Stimulated activated naive CD8-positive, alpha-beta T cell treated with anti-CD3 and anti-CD28 coated beads, Interleukin-15, Interleukin-2, amounts not matched to agents 100 U/mL and 50 U/mL, for 24 hours (primary cell): ENCODE measurements at places on chromosomes 16 and 17.

DNA sequence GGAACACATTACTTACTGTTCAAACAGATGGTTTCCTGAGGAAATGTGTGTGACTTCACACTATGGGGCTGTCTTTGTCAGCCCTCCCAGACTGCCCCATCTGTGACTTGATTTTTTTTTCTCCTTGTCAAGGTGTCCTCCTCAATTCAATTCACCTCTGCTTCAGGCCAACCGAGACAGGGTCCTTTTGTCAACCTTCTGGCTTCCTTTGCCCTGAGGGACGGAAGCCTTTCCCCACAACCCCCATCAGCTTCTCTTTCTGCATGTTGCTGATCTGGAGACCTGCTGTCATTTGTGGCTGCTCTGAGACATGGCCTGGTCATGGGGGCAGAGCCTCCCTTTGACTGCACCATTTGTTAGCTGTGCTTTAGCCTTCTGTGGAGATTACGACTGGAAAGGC, 21.3 kb upstream of the RGS9 start:
- DNase-seq = no peak

DNA sequence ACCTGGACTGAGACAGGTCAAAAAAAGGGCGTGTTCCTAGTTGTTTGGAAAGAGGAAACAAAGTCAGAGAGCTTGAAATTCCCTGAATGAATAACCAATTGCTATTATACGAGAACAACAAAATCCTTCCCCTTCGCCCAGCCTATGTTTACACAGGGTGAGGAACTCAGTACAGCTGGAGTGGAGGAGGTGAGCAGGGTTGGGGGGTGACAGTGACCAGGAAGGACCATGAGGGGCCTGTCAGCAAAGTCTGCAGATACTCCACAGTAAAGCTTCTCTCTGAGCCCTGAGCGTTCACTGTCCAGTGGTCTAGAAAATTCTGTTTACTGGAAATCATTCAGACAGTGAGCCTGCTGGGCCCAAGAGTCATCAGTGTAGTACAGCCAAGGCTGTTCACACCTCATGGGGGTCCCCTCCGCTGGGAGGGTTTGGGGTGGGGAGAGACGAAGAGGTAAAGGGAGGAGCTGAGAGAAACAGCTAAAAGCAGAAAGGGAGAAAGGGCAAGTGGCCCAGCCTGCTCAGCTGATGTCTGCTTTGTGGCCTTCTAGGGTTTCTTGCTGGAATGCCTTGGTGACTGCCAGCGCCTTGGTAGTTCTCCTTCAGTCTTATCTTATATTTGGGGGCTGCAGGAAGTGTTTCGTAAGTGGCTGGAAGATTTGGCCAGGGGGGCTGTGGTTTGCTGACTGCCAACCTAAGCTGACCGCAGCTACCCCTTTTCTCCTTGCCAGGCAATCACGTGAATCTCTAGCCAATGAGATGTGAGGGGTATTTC, 5.7 kb downstream of the DUSP3 start:
- DNase-seq = no peak

DNA sequence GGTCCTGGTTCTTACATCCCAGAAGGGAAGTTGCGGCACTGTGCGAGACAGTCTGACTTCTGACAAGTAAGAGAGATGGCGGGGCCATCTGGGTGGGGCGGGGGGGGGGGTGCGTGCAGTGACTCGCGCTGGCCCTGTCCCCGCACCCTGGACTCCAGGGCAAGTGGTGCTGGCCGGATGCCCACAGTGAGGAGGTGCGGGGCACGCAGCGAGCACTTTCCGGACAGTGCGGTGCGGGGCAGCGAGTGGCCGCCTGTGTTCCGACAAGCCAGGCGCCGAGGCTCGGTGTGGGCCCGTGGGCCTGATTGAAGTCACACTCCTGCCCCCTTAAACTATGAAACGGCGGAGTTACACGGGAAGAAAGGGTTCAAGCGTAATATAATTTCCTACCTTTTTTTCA, 106.4 kb downstream of the BANP start:
- no peak for DNase-seq

- DNase-seq = no peak
Measured at GRCh38 chr16:53913920-53914319, 210.0 kb downstream of the FTO start.

DNA sequence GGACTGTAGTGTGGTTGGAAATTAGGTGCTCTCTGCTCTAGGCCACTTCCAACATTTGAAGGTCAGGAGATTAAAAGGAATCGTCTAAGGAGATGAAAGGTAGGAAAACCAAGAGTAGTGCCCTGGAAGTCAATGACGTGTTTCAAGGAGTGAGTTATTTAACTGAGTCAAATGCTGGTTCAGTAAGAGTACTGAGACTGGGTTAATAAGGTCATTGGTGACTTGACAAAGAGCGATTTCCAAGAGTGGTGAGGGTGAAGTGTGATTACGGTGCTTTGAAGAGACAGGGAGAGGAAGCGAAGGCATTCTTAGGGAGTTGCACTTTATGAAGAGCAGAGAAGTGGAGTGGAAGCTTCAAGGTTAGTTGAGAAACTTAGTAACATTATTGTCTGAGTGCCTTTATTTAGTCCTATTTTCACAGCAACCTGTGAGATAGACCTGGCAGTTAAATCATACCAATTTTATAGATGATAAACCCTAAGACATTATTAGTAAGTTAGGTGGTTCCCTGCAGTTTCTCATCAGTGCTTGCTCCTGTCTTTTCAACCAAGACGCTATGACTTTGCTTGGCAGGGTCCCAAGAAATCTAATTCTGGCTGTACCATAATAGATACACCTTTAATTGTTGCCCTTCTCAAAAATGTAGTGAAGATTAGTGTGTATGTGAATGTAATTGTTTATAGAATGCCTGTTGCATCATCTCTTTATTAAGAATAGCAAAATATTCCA, 5.9 kb downstream of the ZNF207 start:
- no peak for DNase-seq

- DNase-seq = no peak
Measured at GRCh38 chr17:62809656-62810055, 1.5 kb upstream of the MARCHF10 start.

GRCh38 chr16:57570301-57571070, 28.0 kb downstream of the ADGRG5 start:
- DNase-seq = no peak

- DNase-seq = no peak
Measured at GRCh38 chr16:69741951-69742904, 12.5 kb downstream of the NOB1 start.

GRCh38 chr16:88019821-88020515, 68.7 kb downstream of the BANP start:
- no peak for DNase-seq

GRCh38 chr16:2455081-2455845, 4.6 kb upstream of the TEDC2 start:
- DNase-seq = no peak

GRCh38 chr16:50390371-50390771, 21.6 kb upstream of the BRD7 start:
- DNase-seq = no peak

GRCh38 chr17:6548578-6549330, 7.6 kb downstream of the PITPNM3 start:
- no peak for DNase-seq

DNA sequence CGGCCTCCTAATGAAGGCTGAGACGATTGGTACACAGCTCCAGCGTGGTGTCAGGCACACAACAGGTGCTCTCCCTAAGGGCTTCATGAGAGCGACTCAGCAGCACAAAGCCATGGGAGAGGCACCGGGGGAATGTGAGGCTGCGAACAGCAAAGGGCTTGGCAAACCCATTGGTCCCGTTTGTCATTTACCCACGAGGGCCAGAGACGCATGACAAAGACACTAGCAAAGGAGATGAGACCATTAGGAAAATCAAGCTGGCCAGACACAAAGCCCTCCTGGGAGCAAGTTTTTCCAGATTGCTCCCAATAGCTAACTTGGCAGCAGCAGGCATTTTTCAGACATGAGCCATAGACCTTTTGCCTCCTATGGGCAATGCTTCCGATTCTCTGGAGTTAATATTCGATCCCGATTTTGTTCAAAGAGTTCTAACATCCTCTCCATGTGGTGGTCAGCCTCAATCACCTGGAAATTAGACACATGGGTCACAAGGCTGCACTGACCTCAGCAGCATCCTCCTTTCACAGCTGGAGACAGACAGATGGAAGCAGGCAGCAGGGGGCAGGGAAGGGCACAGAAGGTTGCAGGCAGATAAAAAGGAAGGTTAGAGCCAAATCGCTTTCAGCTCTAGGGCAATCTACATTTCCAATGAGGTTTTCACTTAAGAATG, 38.2 kb downstream of the TK2 start:
- no peak for DNase-seq

- DNase-seq = peak; percentile 69
Measured at GRCh38 chr17:47705536-47706530, 11.9 kb downstream of the TBKBP1 start.

- no peak for DNase-seq
Measured at GRCh38 chr16:50653633-50654519, 27.2 kb downstream of the SNX20 start.

- DNase-seq = no peak
Measured at GRCh38 chr17:21389394-21389793, 13.2 kb downstream of the KCNJ12 start.

DNA sequence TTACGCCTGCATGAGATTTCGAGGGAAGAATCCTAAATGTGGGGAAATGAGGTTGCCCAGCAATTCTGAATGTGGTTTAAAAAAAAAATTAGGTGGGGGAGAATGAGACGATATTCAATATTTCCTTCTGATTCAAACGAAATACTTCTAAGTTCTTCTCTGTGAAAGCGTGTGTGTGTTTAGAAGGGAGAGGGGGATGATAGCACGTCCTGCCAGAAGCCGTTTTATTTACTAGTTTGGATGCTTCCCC, 47.8 kb downstream of the TBC1D16 start:
- DNase-seq = no peak
